Left lobe of liver (tissue), 2 donors: ENCODE measurements at places on chromosomes 6 and 20. TPM values are rescaled to one million over a fixed set of nuclear protein-coding genes. Genes with fewer than 3 reads are reported as not detected.

The IL20RA gene
- 0.60 TPM for total RNA-seq

GRCh38 chr6:167776906-167777627 is 49.6 kb upstream of the AFDN start:
- DNase-seq: no peak

- DNase-seq: no peak
Measured at GRCh38 chr20:52983726-52984450, 11.7 kb downstream of the TSHZ2 start.

- no peak for DNase-seq
Measured at GRCh38 chr6:6915219-6915618, 192.5 kb upstream of the RREB1 start.

GRCh38 chr20:1283522-1284510 is 17.7 kb downstream of the SNPH start:
- no peak for DNase-seq

DNA sequence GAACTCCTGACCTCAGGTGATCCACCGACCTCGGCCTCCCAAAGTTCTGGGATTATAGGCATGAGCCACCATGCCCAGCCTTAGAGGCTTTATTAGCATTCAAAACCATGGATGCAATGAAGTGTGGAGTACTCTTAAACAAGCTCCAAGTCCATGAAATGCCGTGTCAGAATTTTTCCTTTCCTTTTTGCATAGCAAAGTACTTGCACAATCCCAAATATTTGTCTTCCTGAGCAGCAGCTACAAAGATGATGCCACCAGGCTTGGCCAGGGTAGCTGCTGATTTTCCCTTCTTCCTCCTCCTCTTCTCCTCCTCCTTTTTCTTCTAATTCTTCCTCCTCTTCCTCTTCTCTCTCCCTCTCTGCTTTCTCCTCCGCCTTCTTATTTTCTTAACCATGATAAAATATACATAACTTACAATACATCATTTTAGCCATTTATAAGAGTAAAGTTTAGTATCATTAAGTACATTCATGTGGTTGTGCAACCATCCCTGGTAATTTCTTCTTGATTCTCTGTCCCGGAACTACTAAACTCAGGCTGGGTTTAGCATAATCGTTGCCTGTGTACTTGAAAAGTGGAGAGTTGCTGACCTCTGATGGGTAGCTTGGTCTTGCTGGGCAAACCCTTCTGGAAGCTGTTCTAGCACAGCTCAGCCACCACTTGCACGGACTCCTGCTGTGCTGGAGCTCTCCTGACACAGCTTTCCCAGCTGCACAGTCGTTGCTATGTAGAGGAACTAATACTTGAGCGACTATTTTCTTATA is 20.3 kb downstream of the MUCL3 start:
- DNase-seq: no peak

DNA sequence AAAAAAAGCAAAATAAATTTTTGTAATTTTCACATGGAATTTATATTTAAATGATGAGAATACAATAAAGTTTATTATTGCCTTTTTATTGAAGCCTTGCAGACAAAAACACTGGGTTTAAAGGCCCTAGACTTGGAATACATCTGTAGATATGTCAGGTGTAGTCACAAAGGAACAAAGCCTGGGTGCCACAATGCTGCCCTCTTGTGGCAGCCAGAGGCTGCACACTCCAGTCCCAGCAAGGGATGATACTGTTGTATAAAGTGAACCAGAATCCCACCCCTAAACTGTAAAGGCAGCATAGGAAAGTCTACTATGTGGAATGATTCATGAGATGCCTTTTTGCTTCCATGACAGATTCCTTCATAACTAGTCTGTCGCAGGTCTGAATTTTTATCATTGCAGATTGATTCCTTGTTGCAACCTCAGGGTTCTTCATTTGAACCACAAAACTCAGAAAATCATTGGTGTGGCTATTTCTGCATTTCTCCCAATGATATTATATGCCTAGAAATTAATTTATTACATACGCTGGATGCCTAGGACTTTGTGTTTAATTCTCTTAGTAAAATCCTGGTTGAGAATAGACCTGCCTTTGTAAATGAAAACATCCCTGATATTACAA is 37.0 kb downstream of the MAK start:
- DNase-seq: peak; percentile 59

DNA sequence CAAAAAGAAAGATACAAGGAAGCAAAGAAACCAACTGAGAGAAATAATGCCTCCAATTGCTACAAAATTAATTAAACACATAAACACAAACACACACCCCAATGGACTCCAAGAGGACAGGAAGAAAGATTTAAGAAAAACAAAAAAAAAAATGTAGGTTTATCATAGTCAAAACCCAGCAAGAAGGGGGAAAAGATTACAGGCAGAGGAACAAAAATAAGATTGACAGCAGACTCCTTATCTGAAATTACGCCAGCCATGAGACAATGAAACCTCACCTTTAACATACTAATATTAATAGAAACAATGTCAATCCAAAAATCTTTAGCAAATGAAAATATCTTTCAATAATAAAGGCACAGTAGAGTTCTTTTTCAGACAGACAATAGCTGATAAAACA is 155.8 kb downstream of the RNGTT start:
- no peak for DNase-seq

DNA sequence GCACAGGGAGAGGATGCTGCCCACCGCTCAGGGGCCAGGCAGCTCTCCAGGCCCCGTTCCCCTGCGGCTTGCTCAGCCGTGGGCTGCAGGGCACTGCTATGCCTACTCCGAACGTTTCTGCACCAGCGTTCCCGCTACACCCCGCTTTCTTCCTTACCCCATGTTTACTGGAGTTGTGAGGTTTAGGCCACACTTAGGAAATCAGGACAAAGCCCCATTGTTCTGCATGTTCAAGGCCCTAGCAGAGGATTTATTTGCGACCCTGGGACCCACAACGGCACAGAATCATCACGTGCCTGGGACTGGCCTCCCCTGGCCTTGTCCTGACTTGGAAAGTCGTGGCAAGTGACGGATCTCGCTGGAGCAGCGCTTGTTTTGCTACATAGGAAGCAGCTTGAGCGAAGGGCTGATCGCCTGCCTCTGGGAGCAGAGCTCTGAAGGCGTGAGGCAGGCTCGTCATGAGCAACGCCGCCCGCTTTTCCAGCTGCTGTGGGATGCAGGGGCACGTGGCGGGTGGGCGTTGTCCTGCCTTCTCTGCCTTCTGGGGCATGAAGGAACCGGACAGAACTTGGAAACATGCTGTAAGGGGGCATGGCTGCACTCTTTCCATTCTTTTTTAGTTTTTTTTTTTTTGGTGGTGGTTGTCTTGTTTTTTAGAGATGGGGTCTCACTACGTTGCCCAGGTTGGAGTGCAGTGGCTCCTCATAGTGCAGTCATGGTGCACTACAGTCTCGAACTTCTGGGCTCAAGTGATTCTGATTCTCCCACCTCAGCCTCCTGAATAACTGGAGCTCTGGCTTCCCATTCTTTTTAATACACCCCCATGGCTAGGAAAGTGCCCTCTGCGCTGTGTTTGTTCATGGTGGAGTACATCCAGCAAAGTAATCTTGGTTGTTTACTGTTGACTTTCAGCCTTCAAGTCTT is 14.6 kb upstream of the TMEM181 start:
- DNase-seq: no peak

The RSPH3 gene
- 4.7 TPM for total RNA-seq

DNA sequence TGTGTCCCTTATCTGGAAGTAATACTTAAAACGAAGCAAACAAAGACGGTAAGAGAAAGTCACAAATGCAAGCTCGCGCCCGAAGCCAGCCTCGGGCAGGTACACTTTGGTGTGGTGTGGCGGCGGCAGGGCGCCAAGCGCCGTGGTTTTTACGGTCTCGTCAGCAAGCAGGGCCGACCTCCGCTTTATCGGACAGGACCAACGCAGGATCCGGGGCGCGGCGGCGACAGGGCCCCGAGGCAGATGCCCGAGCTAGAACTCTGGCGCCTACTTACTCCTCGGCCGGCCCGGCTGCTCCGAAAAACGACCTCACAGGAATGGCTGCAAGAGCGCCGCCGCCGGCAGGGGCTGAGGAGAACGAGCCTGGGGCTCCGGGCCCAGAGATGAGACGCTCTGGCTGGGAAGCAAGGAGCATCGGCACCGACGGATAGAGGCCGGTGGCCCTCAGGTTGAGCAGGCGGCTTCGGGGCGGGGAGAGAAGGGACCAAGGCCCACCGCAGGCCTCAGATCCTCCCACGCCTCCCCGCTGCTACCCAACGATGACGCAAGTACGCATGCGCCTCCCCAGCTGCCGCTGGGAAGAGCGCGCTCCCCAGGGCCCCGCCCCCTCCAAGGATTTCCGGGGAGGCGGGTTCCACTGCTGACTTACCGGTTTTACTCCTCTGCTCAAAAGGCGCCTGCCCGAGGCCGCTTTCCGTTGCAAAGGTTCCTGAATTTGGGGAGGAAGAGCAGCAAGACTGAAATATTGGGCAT is 60.6 kb downstream of the FAM217A start:
- peak; percentile 95 for DNase-seq

The FILIP1 gene
- 1.1 TPM for total RNA-seq

DNA sequence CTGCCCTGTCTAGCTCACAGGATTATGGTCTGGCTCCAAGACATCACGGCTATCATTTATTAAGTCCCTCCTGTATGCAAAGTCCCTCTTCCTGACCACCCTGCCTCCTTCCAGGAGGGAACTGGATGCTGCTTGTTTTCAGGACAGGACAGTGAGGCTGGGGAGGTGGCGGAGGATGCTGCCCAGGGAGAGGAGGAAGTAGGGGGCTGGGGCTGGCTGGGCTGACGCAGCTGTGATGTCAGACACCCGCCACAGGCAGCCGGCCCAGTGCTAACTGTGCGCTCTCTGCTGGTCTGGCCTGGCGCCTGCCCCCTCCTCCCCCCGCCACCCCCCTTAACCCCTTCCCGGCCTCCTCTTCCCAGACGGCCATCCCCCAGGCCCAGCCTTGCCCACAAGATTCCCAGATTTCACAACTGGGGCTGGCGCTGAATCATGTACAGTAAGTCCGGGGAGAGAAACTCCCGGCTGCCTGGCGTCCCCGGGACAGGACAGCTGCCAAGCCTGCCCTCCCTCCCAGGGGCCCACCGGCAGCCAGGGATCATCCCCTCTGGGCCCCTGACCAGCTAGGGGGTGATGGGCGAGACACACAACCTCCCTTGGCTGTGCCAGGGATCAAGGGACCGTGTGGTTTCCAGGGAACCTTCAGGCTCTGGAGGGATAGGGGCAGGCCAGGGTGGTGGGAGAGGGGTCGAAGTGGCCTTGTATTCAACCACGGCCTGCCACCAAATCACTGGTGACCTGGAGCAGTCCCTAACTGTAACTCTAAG is 118.1 kb downstream of the CEBPB start:
- DNase-seq: peak; percentile 88

- no peak for DNase-seq
Measured at GRCh38 chr20:39103732-39104131, 141.6 kb downstream of the DHX35 start.

The PHACTR1 gene
- total RNA-seq: 0.68 TPM

- no peak for DNase-seq
Measured at GRCh38 chr20:64226686-64227580, 28.6 kb upstream of the PCMTD2 start.

DNA sequence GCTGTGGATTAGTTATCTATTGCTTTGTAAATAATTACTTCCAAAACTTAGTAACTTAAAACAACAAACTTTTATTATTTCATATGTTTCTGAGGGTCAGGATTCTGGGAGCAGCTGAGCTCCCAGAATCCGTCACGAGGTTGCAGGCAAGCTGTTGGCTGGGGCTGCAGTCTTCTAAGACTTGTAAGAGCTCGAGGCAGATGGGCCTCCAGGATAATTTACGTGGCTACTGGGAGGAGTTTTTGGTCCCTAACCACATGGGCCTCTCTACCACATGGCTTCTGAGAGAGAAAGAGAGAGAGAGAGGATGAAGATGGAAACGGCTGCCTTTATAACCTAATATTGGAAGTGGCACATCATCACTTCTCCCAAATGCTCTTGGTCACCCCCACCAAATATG is 64.9 kb upstream of the SULF2 start:
- no peak for DNase-seq

DNA sequence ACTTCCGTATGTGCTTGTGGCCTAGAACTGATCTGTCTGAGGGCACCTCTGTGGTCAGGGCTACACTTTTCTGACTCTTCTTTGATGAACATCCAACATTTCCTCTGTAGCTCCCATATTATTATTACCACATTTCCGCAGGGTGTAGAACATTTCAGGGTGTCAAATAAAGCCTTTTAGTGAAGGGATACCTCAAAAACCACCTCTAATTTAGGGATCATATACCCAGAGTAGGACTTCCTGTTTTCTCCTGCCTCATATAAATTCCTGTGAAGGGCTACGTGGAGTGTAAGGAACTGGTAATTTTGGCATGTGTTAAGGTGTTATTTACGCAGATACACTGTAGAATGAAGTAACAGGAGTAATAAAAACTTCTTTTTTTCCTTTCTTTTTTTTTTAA is 5.5 kb upstream of the MUC22 start:
- DNase-seq: no peak

The TMEM217 gene
- total RNA-seq: not detected
